ENCODE measurements at places on chromosomes 3 and 15. TPM values are rescaled to one million over a fixed set of nuclear protein-coding genes. Genes with fewer than 3 reads are reported as not detected.

The RBPMS2 gene
- total RNA-seq: not detected

- no peak for DNase-seq
These were observed 27.6 kb downstream of the NEK4 start for GRCh38 chr3:52743152-52743551.

- DNase-seq: no peak
These were observed 85.4 kb downstream of the TRANK1 start for GRCh38 chr3:36859494-36859893.

DNA sequence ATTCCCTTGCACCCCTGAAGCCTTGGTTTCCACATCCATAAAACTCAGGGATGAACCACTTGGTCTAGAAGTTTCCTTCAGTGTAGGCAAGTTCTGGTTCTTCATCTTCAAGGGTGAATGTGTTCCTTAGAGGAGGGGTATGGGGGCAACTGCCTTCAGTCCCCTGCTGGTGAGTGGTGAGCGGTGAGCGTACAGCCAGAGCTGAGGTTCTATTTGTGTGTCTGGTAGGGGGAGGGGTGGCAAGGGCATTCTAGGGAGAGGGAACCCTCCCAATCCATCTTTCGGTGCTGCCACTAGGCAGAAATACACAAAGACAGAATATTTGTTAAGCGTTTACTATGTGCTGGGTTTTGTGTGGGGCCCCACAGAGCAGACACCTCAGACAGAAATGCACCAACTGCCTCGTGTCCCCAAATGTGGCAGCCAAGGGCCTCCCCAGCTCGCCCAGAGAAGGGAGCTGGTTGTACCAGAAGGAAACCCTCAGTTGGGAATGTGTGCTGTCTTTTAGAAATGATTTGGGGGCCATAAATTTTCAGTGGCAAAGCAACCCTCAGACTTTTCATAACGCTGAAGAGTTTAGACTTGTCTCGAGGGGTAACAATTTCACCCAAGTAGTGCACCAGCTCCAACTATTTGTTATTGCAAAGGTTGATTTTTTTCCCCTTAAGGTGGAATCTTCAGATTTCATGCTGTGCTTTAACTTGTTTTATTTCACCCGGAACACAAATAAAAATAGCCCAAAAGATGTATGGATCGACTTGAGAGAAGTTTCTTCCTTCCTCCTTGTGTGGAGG lies 137.6 kb downstream of the FBLN2 start:
- DNase-seq: no peak

- DNase-seq: no peak
These were observed 89.0 kb upstream of the FNDC3B start for GRCh38 chr3:171950373-171950772.

Data from activated CD8-positive, alpha-beta T cell treated with anti-CD3 and anti-CD28 coated beads, Interleukin-2, amount 10 ng/mL, durations not matched to agents 7 days and 5 days (primary cell).